NCI-H510A (cell line): ENCODE measurements at places on chromosomes 13 and 19.

DNA sequence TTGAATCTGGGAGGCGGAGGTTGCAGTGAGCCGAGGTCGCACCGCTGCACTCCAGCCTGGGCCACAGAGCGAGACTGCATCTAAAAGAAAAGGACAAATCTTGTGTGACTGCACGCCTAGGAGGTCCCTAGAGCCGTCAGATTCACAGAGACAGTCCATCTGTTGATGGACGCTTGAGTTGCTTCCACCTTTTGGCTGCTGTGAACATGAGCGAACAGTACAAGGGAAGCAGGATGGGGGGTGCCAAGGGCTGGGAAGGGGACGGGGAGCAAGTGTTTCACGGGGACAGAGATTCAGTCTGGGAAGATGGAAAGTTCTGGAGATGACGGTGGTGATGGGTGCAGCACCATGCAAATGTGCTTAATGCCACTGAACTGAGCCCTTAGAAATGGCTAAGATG is 78.7 kb downstream of the GNG7 start:
- no peak for DNase-seq

GRCh38 chr13:67120872-67121531 is 109.1 kb downstream of the PCDH9 start:
- DNase-seq: no peak

GRCh38 chr19:14035706-14036105 is 4.1 kb downstream of the IL27RA start:
- DNase-seq: no peak

- DNase-seq: no peak
Measured at GRCh38 chr19:45224645-45225044, 20.6 kb downstream of the EXOC3L2 start.

DNA sequence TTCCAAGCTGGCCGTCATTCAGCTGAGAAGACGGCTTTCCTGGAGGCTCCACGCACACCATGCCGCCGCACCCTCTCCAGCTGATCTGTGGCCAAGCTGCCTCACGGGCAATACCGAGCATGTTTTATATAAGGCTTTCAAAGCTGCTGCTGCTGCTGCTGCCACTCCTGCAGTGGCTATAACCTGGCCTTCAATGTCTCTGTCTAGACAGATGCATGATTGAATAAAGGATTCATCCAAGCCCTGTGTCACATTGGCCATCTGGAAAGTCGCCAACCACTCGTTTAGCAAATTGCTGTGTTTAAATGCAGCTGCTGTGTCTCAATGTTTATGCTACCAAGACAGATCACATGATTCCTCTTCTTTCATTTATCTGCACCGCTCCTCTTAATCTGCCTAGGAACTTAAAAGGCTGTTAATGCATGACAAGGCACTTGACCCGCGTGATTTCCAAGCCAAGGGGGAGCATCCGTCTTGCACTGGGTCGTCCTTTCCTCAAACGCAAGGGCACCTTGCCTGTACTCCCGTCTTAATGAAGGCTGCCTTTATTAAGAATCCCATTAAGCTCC is 114.3 kb downstream of the TEX26 start:
- peak; percentile 57 for DNase-seq

DNA sequence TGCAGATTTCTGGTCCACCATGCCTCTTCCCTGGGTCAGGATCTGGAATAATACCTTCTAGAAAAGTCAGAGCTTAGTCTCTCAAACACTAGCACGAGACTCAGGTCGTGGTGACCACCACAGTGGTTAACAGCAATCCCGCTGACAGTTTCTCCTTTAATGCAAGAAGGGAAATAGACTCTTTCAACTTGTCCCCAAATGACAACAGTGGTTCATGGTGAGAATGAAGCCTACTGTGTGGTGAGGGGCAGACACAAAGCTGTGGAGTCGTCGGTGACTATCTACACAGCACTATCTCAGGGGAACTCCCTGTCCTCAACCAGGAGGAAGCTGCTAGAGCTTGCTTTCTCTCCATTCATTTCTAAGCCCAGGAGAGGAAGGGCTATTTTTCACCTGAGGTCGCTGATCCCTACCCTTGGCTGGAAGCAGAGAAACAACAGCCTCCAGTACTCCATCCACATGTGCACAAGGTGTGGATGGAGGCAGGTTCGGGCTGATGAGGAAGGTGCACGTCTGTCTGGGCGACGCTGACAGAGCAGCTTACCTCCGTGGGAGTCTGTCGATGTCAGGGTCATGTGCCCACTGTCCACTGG is 72.4 kb downstream of the STK24 start:
- DNase-seq: no peak

DNA sequence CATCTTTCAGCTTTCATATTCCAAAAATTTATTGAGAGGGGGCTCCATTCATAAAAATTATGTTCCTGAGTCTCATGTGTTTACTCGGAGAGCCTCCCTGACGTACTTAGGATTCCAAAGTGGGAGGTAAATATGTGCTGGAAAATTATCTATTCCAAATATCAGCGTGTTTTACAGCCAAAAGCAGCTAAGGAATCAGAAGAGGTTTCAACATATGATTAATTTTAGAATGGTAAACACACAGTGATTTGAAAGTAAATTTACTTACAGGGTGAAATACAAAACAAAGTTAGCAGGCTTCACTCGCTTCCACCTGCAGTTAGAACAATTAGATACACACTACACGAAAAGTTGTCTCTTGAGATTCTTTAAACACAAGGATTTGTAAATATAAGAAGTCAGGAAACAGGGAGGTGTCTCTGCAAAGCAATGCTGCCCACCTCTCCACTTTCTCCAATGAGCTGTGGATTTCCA is 313.8 kb upstream of the NBEA start:
- no peak for DNase-seq

DNA sequence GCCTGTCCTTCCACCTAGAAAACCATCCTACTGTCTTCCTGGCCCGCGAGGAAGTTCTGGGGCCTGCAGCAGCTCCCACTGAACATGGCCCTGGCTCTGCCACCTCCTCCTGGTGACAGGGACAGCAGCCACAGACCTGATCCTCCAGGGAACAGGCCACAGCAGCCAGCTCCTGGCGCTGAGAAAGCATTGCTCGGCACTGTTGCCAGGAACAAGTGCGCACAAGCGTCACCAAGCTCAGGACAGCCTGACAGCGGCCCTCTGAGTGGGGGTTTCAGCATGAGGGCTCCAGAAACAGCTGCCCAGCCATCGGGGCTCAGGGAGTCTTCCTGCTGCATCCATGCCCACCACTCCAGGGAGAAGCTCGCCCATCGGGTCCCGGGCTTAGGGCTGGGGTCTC is 21.9 kb downstream of the AP3D1 start:
- DNase-seq: no peak
